ENCODE measurements at places on chromosomes 12 and 14. TPM values are rescaled to one million over a fixed set of nuclear protein-coding genes. Genes with fewer than 3 reads are reported as not detected.

The KLHL33 gene
- 0.15 TPM for total RNA-seq

GRCh38 chr14:97709552-97709951, 912.4 kb downstream of the VRK1 start:
- peak overlapping the region; percentile 32 for H3K27ac ChIP-seq
- H3K4me1 ChIP-seq, result peaks cover 75% of the 10 kb centered on the region
- no peak overlapping the region for H3K4me3 ChIP-seq
- peak; percentile 53 for DNase-seq

The PAN2 gene
- 76.9 TPM for total RNA-seq

DNA sequence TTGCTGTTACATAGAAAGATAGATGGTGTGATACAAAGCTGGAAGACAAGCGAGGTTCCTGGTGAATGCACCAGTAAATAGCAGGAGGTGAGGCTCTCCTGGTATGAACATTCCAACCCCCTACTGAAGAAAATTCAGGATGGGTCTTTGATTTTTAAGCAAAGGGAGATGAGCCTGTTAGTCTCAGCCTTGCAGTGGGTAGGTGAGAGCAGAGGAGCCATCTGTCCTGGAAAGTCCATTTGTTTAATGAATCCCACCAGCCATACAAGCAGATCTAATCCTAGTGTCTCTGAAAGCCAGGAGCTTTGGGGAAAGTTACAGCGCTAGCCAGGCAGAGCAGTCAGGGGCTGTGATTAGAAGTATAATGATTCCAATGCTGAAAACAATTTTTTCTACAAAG, 234.8 kb upstream of the FOXN3 start:
- H3K36me3 ChIP-seq, result no peaks in the 10 kb centered on the region
- DNase-seq, result no peak
- no peaks in the 10 kb centered on the region for H3K27me3 ChIP-seq

The CGRRF1 gene
- 9.6 TPM for total RNA-seq

DNA sequence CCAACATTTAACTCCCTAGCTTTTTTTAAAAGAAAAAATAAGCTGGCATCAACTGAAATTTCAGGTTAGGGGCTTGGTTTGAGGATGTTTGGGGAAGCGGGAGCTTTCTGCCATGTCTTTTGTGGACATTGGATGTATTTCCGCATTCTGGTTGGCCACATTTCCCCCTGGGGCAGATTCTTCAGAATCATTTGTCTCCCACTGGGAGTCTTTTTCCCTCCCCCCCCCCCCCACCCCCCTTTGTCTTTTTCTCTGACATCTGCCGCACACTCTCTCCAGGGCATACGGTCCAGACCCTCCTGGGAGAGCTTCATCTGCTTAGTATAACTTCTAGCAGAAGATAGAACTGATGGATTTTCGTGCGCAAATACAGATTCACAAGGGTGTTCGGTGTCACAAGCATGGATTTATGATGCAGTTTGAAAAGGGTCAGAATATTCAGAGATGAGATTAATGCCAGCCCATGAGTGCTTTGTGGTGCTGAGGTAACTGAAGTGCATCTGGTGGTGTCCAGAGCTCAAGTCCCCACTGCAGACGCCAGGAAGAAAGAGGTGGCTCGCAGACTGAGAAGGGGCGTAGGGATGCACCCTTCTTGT, 40.2 kb downstream of the ETV6 start:
- H3K27me3 ChIP-seq, result no peaks in the 10 kb centered on the region
- H3K36me3 ChIP-seq, result peaks cover 18% of the 10 kb centered on the region
- H3K27ac ChIP-seq, result no peak overlapping the region
- no peak for DNase-seq
- peaks cover 8% of the 10 kb centered on the region for H3K4me1 ChIP-seq

DNA sequence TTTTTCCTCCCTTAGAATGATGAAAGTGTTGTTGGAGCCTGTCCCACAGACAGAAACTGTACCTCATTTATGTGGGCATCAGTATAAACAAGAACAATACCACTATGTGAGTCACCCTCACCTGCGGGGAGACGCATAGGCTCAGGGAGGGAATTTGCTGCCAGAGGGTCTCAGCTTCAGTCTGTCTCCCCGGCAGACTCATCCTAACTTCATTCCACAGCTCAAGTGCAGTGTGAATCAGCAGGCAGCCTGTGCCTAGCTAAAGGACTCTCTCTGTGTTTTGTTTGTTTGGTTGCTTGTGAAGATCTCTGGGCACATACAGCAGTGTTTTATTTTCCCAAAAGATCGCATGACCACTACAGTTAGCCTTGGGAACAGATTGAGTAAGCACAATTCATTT, 98.9 kb downstream of the PRKCH start:
- H3K4me3 ChIP-seq, result no peak overlapping the region
- peak overlapping the region; percentile 28 for H3K27ac ChIP-seq
- no peak for DNase-seq
- no peaks in the 10 kb centered on the region for H3K27me3 ChIP-seq
- H3K4me1 ChIP-seq, result peaks cover 24% of the 10 kb centered on the region
- peaks cover 70% of the 10 kb centered on the region for H3K36me3 ChIP-seq
